Activated CD4-positive, alpha-beta T cell treated with anti-CD3 and anti-CD28 coated beads, Interleukin-2, amount 10 ng/mL, durations not matched to agents 24 days and 14 days (primary cell): ENCODE measurements at places on chromosomes 5 and 9. TPM values are rescaled to one million over a fixed set of nuclear protein-coding genes. Genes with fewer than 3 reads are reported as not detected.

Gene DRD1
- 0.07 TPM in 1 of 2 replicates, not detected in the other for total RNA-seq

Gene CARD6
- total RNA-seq, result 1.7 and 1.8 TPM in 2 replicates

- no peak for DNase-seq
These were observed 2.8 kb downstream of the ADCY2 start for GRCh38 chr5:7398596-7399280.

DNA sequence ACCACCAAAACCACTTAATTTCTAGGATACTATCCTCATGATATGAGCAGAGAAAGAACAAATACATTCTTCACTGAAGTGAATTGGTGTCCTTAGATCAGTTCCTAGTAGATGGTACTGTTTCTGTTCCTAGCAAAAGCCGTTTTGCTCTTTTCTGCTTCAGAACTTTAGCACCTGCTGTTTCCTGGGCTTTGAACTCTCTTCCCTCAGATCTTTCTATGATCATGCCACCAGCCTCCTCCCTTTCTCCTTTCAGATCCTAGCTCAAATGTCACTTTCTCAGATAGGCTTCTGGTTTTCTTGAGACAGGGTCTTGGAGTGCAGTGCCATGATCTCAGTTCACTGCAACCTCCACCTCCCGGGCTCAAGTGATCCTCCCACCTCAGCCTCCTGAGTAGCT, 118.0 kb downstream of the EGFLAM start:
- DNase-seq, result no peak

GRCh38 chr5:160310552-160311295, 1.6 kb downstream of the CCNJL start:
- DNase-seq, result no peak

Gene PTCD2
- 13.6 and 15.1 TPM in 2 replicates for total RNA-seq

- no peak for DNase-seq
These were observed 114.2 kb upstream of the PHYKPL start for GRCh38 chr5:178346607-178347334.

Gene UBLCP1
- 30.2 and 31.2 TPM in 2 replicates for total RNA-seq

- DNase-seq, result no peak
These were observed 53.3 kb downstream of the SEMA6A start for GRCh38 chr5:116521173-116521872.

DNA sequence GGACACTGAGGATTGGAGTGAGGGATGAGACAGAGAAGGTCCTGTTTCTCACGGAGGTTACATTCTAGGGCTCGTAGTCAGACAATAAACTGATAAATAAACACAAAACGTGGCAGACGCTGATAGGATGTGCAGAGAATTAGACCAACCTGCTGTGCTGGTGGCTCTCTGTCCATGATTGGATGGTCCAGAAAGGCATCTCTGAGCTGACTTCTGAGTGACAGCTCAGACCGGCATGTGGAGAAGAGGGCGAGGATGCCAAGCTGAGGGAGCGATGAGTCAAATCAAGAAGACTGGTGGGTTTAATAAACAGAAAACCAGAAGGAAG, 132.3 kb upstream of the TAF11L2 start:
- no peak for DNase-seq
